Neural crest cell (in vitro differentiated cells): ENCODE measurements at places on chromosomes 2 and 18.

DNA sequence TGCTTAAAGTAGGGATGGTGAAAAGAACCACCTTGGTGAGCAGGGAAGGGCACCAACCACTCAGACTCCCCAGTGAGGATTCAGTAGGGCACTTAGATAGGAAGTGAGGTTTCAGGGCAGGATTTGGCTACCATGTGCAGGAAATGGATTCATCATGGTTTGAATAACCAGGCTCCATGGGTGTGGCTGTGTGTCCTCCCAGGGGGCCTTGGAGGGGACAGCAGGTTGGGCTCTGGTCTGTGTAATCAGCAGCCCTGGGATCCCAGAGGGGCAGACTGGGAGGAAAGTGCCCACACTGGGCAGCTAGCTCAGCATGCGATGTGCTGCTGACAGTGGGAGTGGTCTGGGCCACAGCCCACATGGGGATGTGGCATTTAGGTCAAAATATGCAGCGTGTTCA lies 224.6 kb downstream of the CELF4 start:
- DNase-seq, result no peak

- DNase-seq, result no peak
Measured at GRCh38 chr18:39523281-39523680, 1957.7 kb upstream of the CELF4 start.

- DNase-seq, result no peak
Measured at GRCh38 chr2:37708146-37708545, 36.7 kb upstream of the CDC42EP3 start.

DNA sequence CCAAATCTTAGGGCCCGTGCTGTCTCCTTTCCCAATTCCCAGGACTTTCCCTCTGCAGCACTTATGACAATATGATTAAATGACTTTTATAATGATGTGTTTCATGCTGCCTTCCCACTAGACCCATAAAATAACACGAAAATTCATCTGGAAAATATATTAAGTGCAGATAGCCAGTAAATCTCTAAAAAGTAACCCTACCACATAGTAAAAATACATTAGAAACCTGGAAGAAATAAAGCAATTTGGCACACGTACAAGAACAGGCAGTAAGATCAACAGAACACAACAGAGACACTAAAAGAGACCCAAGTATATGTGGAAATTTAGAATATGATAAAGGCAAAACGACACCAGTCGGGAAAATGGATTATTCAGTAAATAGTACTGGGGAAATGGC lies 30.2 kb upstream of the POMC start:
- no peak for DNase-seq

DNA sequence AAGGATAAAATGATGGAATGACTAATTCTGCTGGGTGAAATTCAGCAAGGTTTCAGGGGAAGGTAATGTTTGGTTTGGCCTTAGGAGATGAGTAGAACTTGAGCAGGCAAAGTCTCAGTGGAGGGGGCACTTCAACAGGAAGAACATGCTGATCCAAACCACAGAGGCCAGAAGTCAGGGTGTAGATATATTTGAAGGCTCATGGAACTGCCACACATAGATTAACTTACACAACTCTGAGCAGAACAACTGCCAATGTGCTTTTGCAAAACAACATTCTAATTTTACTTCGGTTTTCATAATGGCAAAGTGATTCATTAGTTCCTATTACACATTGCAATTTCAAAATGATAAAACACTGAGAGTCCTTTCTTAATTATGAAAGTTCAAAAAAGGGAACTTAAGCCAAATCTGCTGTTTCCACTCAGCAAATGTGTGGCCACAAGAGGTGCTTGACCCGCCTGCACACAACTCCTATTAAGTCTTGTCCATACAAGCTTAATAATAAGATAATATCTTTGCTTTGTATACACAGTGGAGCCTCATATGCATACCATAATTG lies 284.8 kb downstream of the MREG start:
- DNase-seq, result no peak

DNA sequence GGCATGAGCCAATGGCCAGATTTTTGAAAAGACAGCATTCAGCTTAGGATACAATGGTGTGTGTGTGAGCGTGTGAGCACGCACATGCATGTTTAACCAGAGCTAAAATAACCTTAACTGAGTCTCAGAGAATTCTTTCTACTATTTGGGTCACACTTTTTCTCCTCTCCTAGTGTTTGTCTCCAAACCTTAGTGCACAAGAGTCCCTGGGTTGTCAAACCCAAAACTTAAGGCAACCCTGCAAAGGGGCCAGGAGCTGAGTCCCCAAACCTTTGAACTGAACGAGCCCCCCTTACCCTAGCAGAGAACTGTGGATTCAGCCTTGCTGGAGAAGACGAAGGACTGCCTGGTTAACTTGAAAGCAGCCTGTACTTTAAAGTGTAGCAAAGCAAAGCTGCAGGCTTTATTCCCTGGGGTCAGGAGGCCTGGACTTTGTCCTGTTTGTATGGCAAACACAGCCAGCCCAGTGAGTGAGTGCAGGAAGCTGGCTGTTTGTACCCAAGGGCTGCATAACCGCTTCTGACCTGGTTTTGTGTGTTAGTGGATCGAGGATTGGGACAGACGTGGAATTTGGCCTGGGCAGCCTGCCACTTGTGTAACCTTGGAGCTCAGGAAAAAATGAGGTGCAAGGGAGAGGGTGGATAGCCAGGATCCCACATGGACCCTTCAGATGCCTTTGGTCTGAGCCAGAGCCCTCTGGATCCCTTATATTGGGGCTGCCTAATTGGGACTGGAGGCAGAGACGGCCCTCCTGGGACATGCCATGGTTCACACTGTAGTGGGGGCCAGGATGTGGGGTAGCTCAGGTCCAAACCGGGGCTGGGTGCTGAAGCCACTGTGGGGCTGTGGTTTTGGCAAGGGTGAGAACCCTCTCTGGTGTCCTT lies 6.4 kb upstream of the PSMD1 start:
- no peak for DNase-seq

DNA sequence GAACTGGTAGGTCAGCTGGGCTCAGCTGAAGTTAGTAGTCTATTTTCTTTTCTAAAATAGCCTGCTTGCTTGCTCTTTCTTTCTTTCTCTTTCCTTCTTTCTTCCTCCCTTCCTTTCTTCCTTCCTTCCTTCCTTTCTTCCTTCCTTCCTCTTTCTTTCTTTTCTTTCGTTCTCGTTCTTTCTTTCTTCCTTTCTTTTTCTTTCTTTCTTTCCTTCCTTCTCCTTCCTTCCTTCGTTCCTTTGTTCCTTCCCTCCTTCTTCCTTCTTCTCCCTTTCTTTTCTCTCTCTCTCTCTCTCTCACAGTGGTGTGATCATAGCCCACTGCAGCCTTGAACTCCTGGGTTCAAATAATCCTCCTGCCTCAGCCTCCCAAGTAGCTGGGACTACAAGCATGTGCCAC lies 29.2 kb upstream of the KDM3A start:
- DNase-seq, result no peak

GRCh38 chr2:191311627-191312026 lies 66.4 kb downstream of the MYO1B start:
- DNase-seq, result no peak

DNA sequence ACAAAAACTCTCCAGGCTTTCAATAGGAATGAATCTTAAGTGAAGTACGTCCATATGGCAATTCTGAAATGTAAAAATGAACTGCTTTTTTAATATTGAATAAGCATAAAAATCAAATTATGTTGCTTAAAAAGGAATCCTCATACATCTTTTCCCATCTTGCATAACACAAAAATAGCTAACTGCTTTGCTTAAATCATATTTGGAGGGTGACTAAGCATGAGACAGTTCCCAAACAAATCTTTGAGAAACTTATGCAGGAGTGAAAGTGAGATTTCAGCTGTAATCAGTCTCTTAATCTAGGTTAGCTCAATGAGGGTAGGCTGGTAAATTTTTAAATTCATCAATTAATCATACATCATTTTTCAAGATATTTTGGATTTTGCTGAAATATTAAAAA lies 111.5 kb downstream of the MBD5 start:
- no peak for DNase-seq

GRCh38 chr2:205387350-205388055 lies 294.8 kb upstream of the NRP2 start:
- DNase-seq, result no peak

- no peak for DNase-seq
Measured at GRCh38 chr2:241190291-241190981, 2.0 kb downstream of the ANO7 start.

GRCh38 chr2:44933434-44933951 lies 8.0 kb upstream of the SIX3 start:
- no peak for DNase-seq

DNA sequence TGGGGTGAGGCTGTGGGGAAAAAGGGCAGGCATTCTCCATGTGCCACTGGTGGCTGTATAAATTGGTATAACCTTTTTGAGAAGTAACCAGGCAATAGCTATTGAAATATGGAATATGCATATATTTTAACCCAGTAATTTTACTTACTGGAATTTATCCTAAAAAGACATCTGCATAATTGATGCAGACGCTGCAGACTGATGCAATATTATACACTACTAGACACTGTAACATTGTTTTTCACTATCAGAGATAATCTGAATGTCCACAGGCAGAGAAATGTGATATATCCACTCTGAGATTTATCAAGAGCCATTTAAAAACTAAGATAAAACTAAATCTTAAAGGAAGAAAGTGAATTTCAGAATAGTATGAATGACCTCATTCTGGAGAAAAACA lies 14.7 kb downstream of the THOC1 start:
- DNase-seq, result no peak

- no peak for DNase-seq
Measured at GRCh38 chr2:211144078-211144477, 587.7 kb downstream of the CPS1 start.

- DNase-seq, result no peak
Measured at GRCh38 chr2:65818873-65819451, 386.6 kb upstream of the SPRED2 start.

- no peak for DNase-seq
Measured at GRCh38 chr2:11977766-11978524, 231.5 kb downstream of the LPIN1 start.

GRCh38 chr2:194062401-194062800 lies 1594.6 kb upstream of the SLC39A10 start:
- DNase-seq, result no peak

DNA sequence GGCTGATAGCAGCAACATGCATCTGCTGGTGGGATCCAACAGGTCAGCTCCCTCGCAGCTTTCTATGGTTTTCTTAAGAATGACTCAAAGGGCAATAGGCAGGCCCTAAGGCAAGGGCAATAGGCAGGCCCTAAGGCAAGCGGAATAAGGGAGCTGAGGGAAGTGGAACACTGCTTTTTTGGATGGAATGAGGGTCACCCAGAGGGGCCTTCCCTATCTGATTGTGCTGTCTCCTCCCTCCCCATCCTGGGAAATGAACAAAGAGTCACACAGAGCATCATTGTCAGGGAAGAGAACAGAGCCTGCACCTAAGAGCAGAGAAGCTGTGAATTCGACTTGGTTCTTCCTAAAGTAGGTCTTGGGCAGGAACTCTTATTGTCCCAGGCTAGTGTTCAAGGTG lies 43.3 kb upstream of the PTPRM start:
- DNase-seq, result no peak

DNA sequence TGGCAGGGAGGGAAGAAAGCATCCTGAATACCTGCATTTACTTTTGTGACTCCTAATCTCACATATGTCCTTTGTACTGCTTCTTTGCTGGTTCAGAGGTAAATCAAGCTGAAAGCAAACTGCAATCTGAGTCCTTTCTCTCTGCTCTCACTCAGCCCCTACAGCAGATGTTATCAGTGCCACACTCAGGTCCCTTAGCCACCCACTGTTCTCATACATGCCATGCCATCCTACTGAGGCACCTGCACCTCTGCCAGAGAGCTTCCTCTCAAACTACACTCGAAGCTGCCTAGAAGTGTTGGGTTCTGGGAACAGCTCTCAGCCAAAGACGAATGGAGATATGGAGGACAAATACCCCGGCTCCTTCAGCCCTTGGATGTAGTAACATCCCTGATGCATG lies 244.5 kb downstream of the TXNL1 start:
- DNase-seq, result no peak

DNA sequence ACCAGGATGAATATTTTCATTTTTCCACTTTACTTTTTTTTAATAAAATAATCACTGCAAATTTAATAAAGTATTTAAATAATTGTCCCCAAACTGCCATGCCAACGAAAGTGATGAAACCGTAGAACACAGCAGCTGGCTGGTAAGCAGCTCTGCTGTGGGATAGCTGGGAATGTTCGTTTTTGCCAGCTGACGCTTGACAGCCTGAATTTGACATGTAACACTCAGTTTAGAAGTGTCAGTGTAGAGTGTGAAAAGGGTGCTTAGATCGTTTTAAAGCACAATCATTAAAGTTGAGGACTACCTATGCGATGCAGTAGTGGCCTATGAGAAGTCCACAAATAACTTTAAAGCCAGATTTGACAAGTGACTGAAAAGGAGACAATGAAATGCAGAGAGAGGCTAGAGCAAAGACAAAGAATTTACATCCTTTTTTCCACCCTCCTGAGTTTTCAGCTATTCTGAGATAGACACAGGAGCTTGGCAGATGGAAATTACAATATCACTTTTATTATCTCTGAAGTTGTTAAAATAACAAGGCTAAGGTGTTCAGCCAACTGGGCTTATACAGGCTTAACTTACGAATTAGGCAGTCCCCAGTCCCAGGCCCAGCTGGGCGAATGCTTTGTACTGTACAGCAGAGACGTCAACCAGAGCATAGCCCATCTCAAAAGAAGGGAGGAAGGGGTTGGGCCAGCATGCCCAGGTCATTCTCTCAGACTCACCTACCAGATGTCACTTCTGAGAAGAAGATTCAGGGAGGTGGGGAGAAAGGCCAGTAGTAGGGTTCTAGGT lies 31.9 kb upstream of the SLC1A4 start:
- no peak for DNase-seq

GRCh38 chr2:85259101-85259590 lies 68.6 kb downstream of the TGOLN2 start:
- no peak for DNase-seq

GRCh38 chr2:54809819-54810218 lies 86.4 kb downstream of the EML6 start:
- DNase-seq, result no peak

DNA sequence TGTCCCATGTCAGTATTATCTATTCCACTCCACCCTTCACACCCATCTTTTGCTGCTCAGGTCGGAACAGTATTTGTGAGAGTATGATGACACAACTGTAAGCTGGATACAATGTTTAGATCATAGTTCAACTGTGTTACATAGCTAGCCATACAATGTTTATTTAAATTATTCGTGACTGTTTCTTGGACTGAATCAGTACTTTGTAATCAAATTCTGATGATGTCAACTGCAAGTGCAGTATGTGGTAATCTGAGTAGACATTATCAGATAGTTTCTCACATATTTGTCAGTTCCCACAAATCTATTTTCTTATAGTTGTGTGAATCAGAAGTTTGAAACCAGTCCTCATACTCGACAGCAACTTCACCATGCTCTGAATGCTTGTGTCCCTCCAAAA lies 177.6 kb downstream of the ZNF407 start:
- no peak for DNase-seq

- no peak for DNase-seq
Measured at GRCh38 chr2:191611614-191612013, 66.3 kb upstream of the NABP1 start.

DNA sequence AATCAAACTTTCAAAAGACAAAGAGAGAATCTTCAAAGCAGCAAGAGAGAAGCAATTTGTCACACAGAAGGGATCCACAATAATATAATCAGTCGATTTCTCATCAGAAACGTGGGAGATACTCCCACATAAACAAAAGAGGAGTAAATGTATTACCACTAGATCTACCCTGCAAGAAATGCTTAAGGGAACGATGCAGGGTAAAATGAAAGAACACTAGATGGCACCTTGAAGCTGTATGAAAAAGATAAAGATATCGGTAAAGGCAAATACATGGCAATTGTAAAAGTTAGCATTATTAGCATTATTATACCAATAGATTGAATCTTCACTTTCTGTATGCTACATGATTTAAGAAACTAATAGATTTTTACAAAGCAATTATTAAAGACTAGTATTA lies 677.0 kb downstream of the SUCLG1 start:
- DNase-seq, result no peak
